Hematopoietic multipotent progenitor cell (in vitro differentiated cells): ENCODE measurements at places on chromosomes 1 and 21.

GRCh38 chr1:109621379-109622136 lies 1.9 kb downstream of the AMPD2 start:
- no peak for DNase-seq

DNA sequence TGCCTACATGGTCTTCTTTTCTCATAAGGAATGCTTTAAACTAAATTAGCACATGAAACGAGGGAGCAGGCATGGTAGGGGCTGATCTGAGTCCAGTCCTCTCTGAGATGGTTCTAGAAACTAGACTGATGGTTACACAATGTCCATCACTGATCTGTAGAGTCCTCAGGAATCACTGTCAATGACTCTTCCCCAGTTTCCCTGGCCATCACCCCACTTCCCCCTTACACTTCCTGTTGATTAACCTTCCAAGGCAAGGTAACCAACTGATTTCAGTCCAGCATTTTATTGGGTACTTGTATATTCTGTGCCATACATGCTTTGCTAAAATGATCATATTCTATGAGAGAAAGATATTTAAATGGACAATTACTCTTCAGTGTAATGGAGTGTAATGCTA lies 100.6 kb upstream of the ARTN start:
- DNase-seq: no peak

DNA sequence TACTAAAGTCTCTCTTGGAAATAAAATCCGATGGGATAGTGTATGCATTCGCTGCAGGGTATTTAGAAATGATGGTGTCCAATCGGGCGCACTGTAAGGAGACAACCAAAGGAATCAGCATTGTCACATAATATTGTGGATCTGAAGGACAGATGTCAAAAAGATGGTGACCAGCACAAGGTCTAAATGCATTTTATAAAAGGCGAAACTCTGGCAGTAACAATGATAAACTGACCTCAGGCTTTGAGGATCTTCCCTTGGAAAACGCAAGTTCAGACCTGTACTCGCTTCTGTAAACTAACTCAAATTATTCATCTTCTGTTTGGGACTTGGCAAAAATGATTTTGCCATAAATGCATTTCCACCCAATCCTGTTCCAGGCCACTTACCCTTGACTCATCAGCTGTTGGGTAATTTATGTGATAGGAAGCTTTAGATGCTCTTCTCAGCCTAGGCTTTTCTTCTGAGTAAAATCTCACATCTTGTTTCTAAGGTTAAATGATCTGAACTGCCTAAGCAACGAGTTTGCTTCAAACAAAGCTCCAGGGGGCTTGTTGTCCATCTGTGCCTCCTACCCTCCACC lies 33.8 kb downstream of the STPG1 start:
- DNase-seq: no peak

- no peak for DNase-seq
Observed at GRCh38 chr1:189977184-189977583, 500.5 kb downstream of the BRINP3 start.

DNA sequence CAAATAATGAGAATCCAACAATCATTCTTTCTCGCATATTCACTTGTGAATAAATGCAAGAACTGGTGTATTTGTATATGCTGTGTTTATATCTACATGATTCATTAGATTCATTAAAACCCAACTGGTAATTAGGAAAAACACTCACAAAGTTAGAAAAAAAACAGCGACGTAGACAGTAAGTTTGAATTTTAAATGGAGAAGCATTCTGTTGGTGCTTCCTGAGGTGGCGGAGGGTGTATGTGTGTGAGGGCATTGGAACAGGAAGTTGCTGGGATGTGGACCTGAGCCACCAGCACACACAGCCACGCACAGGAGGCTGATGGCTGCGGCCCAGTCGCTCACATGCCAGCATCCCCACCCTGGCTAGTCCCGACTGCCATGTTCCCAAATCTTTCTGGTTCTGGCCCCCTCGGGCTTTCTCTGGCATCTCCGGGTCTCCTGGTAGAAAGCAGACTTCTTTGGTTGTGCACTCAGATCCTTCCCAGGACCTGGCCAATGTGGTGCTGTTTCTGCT lies 121.6 kb upstream of the IRF2BP2 start:
- no peak for DNase-seq
